ENCODE measurements at places on chromosomes 3 and 15. TPM values are rescaled to one million over a fixed set of nuclear protein-coding genes. Genes with fewer than 3 reads are reported as not detected.

LPP gene
- 63.0 TPM for total RNA-seq

HESX1 gene
- total RNA-seq = 0.19 TPM

CADM2 gene
- under 0.01 TPM for total RNA-seq

IGSF11 gene
- not detected for total RNA-seq
